ENCODE measurements at places on chromosomes 4 and X.

- no peak for DNase-seq
Measured at GRCh38 chr4:1008840-1009541, 2.4 kb upstream of the FGFRL1 start.

DNA sequence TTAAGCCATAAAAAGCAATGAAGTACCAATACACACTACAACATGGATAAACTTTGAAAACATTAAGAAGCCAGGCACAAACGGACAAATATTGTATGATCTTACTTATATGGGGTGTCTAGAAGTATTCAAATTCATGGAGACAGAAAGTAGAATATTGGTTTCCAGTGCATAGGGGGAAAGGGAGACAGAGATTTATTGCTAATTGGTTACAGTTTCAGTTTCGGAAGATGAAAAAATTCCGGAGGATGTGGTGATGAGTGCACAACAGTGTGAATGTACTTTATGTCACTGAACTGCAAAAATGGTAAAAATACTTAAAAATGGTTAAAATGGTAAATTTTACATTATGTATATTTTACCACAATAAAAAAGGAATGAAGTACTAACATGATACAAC is 5.1 kb upstream of the PRDX4 start:
- no peak for DNase-seq

- no peak for DNase-seq
Measured at GRCh38 chrX:38881066-38881465, 79.8 kb downstream of the MID1IP1 start.

- no peak for DNase-seq
Measured at GRCh38 chr4:15504041-15504440, 34.4 kb downstream of the CC2D2A start.

DNA sequence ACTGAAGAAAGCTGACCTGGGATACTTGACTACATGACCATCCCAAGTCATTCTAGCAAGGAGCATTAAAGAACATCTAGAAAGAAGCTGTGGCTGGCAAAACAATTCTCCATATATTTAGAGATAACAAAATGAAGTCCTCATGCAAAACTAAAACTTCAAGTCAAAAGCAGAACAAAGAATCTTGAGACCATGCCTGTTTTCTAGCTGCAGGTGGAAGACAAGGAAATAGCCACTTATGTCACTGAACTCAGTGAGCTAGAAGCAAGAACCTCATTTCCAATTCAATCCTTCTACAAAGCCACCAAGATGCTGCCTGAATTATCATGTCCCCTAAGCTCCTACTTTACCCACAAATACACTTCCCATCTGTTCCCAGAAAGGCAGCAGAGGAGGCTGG is 13.8 kb downstream of the USP46 start:
- DNase-seq, result no peak

DNA sequence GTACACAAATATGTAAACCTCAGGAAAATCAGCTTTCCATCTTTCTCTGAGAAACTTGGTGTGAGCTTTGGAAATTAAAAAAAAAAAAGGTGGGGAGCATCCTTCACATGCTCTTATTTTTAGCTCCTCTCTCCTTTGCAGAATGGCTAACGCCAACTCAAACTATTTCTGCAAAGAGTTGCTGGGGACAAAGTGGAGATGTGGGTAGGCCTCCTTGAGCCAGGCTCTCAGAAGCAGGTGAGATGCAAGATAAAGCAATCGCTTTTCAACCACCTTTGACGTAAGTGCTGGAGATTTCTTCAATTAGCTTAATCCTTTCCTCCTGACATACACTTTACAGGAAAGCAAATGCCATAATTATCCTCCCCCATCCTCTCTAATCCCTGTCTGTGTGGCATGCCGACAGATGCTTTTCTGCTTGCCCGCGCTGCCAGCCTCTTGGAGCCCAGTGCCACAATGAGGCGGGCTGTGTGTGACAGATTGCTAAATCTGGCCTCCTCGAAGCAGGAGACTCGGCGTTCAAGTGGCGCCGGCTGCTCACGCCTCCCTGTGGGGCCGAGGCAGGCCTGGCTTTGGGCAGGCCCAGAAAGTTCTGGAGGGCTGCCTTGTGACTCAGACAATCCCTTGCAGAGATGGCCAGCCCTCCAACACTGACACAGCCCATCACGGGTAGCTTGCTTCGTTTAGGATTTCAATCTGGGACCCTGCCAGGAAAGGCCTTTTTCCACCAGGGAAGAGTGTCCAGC is 64.9 kb upstream of the SOD3 start:
- DNase-seq, result no peak

DNA sequence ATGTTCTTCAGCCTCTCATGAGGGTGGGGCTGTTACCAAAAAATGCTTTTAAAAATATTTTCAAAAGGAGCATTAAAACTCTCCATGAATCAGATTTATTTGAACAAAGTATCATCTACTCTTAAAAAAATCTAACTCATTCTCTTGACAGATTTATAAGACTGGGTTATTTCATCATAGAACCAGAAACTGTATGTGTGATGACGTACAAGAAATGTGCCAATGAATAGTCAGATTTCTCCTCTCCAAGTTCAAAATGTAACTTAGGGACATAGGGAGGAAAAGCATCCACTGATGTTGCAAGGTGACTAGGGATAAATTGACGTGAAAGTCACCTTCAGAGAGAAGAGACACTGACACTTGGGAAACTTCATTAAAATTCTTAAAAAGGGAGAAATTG is 89.1 kb upstream of the CLNK start:
- DNase-seq, result no peak

DNA sequence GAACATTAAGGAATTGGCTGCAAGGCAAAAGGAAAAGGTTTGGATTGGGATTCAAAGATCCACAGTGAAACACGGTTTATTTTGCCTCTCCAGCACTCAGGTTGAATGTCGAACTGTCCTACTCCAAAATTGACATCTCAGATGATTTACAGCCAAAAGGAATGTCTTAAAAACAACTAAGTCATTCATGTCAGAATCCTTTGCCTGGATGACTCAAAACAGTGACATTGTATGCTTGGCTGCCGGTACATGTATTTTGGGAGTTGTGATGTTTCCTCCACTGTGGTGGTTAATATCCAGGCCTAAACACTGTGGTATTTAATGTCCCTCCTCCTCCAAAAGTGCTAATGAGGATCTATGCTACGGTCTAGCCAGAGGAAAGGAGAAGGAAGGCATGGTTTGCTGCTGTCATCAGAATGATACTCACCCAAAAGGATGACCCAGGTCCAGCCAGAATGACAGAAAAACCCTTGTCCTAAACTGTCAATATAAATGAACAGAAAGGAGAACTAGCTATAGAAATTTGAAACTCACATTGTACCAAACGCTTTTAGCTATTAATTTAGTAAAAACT is 20.9 kb downstream of the PGM2 start:
- no peak for DNase-seq

GRCh38 chr4:13647031-13647430 is 19.5 kb upstream of the BOD1L1 start:
- no peak for DNase-seq

GRCh38 chr4:188812644-188813043 is 673.4 kb downstream of the TRIML1 start:
- no peak for DNase-seq

GRCh38 chr4:154466336-154466735 is 25.3 kb downstream of the DCHS2 start:
- DNase-seq, result no peak

GRCh38 chrX:104420907-104421306 is 145.1 kb upstream of the IL1RAPL2 start:
- no peak for DNase-seq

DNA sequence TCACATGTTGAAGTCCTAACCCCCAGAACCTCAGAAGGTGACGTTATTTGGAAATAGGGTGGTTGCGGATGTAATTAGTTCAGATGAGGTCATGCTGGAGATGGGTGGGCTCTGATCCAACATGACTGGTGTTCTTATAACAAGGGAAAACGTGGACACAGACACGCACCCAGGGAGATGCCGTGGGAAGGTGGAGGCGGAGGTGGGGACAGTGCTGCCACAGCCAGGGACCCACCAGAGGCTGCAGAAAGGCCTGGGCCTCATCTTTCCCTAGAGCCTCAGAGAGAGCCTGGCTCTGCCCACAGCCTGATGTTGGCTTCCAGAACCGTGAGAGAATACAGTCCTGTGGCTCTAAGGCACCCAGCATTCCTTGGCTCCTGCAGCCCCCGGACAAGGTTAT is 7.9 kb upstream of the HMX1 start:
- no peak for DNase-seq

- no peak for DNase-seq
Measured at GRCh38 chr4:57344296-57344695, 234.1 kb upstream of the IGFBP7 start.

- DNase-seq, result no peak
Measured at GRCh38 chrX:19897091-19897490, 9.7 kb upstream of the SH3KBP1 start.

DNA sequence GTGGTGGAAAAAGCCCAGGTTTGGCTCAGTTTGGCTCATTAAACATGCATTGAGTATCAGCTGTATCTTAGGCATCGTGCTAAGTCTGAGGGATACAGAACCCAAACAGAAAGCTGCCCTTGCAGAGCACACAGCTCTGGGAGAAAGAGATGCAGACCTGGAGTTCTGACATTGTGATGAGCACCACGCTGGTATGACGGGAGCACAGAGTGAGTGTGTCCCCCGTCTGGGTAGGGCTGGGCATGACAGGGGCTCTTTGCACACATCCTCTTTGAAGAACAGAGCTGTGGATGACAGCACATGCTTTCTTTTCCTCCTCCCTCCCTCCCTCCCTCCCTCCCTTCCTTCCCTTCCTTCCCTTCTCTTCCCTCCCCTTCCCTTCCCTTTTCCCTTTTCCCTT is 52.2 kb downstream of the CLCN4 start:
- DNase-seq, result no peak

- no peak for DNase-seq
Measured at GRCh38 chrX:107935200-107935599, 47.0 kb downstream of the TEX13B start.

GRCh38 chr4:52051615-52052474 is 741 bp downstream of the SPATA18 start:
- peak; percentile 86 for DNase-seq

GRCh38 chrX:23317799-23318724 is 16.6 kb upstream of the PTCHD1 start:
- DNase-seq, result no peak

GRCh38 chr4:10117359-10118047 is 904 bp upstream of the WDR1 start:
- DNase-seq, result no peak

DNA sequence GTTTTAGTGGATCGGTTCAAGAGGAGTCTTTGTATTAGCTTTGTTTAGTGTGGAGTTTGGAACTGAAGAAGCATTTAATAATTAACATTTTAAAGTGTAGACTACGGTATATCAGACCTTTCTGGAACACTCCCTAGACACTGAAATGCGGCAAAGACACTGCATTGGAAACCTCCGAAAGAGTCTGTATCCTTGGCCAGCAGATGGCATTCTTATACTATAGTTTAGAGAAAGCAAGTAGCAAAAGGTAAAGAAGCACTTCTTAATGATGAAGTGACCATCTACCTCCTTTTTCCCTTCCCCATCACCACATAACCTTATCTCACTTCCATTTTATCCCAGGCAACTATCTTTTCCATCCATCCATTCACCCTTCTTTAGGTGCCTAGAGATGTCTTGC is 7.6 kb downstream of the FABP2 start:
- DNase-seq, result peak; percentile 1

DNA sequence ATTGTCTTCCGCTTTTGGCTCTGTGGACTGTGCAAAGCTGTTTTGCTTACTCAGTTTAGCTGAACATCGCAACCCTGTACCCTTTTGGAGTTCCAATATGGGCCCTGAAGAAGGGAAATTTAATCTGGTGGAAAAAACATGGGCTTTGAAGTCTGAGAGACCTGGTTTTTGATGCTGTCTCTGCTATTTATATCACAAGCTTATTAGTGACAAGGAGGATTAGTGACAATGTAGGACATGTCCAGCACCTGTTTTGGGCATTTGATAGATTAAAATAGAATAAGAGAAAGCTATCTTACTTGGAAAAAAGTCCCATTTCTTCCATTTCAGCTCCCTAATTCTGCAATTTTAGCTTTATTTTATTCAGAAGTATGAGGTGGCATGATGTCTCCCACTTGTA is 417.3 kb downstream of the SPRY1 start:
- no peak for DNase-seq

GRCh38 chr4:55754754-55755350 is 64.7 kb upstream of the EXOC1L start:
- DNase-seq, result no peak

GRCh38 chr4:108335081-108335480 is 166.3 kb upstream of the LEF1 start:
- no peak for DNase-seq

- DNase-seq, result no peak
Measured at GRCh38 chr4:110483516-110483915, 7.6 kb downstream of the ENPEP start.

DNA sequence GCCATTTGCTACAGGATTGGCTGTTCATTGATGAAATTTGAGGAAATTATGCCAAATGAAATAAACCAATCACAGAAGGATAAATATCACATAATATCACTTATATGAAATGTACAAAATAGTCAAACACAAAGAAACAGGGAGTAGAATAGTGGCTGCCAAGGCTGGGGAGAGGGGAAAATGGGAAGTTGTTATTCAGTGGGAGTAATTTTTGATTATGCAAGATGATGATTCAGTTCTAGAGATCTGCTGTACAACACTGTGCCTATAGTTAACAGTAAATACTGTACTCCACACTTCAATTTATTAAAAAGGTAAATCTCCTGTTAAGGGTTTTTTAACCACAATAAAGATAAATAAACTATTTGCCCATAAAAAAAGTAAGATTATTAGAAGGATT is 101.1 kb downstream of the TMA16 start:
- DNase-seq, result no peak

GRCh38 chr4:7332216-7333023 is 102.3 kb downstream of the PSAPL1 start:
- no peak for DNase-seq

GRCh38 chr4:98951710-98952109 is 22.8 kb upstream of the EIF4E start:
- no peak for DNase-seq

- no peak for DNase-seq
Measured at GRCh38 chrX:130556951-130557350, 155.2 kb downstream of the RBMX2 start.

DNA sequence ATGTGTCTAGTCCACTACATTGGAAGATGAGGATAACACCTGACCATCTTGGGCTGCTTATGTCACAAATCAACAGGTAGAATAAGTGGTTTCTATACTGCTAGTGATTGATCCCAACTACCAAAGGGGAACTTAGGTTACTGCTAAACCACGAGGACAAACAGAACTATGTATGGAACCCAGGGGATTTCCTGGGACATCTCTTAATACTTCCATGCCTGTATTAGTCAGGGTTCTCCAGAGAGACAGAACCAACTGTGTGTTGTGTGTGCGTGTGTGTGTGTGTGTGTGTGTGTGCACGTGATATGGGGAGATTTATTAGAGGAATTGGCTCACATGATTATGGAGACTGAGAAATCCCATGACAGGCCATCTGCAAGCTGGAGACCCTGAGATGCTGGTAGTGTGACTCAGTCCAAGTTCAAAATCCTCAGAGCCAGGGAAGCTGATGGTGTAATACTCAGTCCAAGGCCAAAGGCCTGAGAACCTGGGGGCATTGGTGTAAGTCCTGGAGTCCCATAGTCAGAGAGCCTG is 16.2 kb upstream of the AFF1 start:
- no peak for DNase-seq

GRCh38 chr4:85180533-85180932 is 214.0 kb upstream of the WDFY3 start:
- DNase-seq, result no peak

All from NCI-H510A (cell line).